IgD-negative memory B cell (primary cell): ENCODE measurements at places on chromosomes 1 and 21. TPM values are rescaled to one million over a fixed set of nuclear protein-coding genes. Genes with fewer than 3 reads are reported as not detected.

Gene HIVEP3
- polyA plus RNA-seq: 1.4 TPM

Gene TMEM200B
- polyA plus RNA-seq: 0.33 TPM

Gene CYP4A11
- not detected for polyA plus RNA-seq

Gene SLC9A1
- polyA plus RNA-seq: 8.9 TPM

Gene LYPD8
- not detected for polyA plus RNA-seq

Gene PTGFR
- polyA plus RNA-seq: not detected
